Activated naive CD4-positive, alpha-beta T cell treated with Interleukin-2 at 50 U/mL for 16 hours (primary cell): ENCODE measurements at places on chromosomes 11 and 22.

DNA sequence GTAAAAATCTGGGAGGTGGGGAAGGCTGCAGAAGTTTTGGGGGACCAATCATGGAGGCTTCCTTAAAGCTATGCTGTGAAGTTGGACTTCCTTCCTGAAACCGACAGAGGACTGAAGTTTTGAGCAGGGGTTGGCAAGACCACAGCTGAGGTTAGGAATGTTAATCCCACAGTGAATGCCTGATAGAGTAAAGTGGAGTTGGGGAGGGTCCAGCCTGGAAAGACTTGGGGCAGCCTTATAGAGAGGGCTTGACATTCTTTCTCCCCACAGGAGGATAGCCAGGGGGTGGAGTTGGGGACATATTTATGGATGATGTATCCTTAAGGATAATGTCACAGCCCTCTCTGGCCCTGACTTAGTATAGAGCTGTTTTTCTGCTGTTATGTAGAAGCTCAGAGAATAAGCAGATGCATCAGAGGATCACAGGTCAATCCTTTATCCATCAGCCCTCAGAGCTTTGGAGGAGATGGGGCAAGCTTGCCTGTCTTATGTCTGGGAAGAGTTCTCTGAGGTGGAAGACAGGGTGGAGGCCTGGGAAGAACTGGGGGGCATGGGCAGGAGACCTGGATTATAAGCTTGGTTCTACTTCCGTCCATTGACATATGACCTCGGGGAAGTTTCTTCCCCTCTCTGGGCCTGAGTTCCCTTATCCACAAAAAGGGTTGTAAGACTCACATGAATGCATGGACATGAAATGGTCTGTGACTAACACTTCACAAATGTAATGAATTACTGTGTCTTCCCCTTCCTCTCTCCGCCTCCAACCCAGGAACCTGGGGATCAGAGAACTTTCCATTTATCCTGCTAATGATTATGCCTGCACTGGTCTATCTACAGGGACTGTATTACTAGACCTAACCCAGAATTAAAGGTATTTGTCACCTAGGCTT, 317.8 kb downstream of the MIAT start:
- no peak for DNase-seq

DNA sequence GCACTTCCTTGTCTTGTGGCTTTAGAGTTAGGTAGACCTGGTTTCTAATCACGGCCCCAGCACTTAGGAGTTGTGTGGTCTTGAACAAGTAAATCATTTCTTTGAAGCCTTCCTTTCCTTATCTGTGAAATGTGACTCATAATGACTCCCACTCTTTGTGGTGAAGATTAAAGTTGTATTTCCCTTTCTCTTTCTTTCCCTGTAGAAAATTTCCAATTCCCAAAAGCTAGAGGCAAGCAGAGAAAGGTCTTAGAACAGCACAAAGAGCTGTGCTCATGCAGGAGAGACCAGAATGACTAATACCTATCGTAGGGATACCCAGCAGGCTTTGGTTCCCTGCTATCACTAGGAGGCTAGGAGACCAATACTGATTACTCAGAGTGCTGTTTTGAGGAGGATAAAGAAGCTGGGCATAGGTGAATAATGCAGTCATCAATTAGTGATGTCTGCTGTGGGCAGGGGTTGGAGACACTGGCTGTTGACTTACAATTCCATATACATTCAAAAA, 270.7 kb upstream of the SYN3 start:
- no peak for DNase-seq

- no peak for DNase-seq
Measured at GRCh38 chr22:43919106-43919973, 4.3 kb upstream of the PNPLA3 start.

DNA sequence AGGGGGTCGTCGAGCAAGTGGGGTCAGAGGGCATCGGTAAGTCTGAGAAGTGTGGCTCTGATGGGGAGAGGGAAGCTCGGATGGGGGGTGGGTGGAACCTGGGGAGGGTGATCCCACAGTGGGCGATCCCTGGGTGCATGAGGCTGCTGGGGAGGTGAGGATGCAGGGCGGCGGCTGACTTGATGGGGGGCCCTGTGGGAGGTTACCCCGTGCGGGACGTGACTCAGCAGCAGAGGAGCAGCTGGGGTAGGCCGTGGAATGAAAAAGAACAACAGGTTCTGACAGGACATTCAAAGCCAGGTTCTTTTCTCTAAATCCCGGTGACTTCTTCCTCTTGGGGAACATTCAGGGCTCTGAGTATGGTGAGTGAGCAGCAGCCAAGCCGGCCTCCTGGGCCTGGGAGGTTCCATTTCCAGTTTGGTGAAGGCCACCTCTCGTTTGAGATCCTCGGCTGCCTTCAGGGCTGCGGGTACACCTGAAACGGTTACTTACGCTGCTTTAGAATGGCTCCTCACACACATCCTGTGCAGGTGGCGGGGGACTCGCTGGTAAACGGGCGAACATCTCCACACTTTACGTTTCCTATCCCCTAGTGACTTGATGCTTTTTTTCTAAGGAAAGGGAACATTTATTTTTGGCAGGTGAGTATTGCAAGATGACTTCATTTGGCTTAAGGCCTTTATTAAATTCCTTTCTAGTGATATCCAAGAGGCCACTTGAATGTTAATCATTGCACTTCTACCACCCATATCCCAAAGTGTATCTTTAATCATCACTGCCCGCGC, 278.2 kb downstream of the TBC1D22A start:
- no peak for DNase-seq

DNA sequence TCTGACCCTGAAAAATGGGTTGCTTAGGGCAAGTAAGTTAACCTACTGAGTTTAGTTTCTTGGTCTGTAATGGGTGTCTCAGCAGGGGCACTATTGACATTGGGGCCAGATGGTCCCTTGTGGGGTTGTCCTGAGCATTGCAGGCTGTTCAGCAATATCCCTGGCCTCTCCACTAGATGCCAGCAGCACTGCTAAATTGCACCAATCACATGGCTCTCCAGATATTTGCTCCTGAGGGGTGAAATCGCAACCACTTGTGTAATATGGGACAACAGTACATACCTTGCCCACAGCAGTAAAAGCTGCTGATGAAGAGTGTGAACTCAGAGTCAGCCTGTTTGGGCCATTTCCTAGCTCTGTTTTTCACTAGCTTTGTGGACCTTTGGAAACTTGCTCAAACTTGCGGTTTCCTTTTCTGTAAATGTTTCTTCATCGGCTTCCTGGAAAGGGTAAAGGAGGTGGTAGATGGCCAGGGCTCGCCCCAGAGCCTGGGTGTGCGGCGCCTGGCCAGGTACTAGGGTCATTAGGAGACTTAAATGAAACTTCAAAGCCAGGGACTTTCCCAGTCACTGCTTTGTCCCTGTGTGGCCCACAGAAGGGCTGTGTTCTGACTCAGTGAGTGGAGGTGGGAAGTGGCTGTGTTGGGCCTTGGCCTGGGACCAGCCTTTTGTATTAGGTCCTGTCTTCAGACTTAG, 13.0 kb downstream of the NCF4 start:
- peak; percentile 37 for DNase-seq

DNA sequence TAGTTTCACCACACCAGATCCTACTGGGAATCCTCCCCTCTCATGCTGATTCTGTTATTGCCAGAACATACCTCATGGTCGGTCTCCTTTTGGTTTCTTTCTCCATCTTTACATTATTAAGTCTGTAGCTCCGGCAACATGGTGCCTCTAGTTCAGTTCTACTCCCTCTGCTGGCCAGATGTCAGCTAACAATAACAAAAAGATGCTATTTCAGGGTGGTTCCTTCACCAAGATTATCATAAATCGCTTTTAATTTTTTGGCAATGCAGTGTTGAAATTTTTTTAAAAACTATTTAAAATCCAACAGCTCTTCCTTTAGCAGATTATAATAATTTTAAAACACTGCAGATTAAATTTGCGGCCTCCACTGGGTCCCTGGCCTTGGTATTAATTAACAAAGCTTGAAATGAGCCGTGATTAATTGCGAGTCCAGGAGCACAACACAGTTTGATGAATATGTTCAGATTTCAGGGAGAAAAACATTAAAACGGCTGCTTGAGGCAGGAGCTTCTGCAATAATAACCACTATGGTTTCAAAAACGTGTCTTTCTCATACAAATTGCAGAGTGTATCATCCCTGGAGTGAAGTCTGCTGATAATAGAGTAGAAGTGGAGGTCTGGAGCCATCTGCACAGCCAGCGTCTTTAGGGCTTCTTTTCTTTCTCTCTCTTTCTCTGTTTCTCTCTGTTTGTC, 492.9 kb upstream of the KIRREL3 start:
- DNase-seq: no peak

DNA sequence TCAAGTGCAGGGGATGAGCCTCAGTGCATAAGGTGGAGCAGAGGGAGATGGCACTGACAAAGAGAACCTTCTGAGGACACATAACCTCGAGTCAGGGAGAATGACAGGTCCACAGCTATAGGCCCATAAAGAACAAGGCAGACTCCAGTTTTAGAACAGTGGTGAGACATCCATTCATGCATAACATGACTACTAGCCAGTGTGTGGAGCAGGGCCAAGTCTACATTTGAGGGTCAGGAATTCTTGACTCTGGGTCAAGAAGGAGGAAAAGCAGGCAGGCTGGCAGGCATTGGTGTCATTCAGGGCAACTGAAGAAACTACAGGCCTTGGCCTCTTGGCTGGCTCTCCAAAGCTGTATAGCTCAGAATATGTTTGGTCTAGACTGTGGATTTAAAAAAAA, 54.9 kb downstream of the MTNR1B start:
- no peak for DNase-seq

- no peak for DNase-seq
Measured at GRCh38 chr11:69343401-69344321, 49.7 kb downstream of the MYEOV start.

- DNase-seq: no peak
Measured at GRCh38 chr11:45929486-45930030, 7.1 kb downstream of the LARGE2 start.

DNA sequence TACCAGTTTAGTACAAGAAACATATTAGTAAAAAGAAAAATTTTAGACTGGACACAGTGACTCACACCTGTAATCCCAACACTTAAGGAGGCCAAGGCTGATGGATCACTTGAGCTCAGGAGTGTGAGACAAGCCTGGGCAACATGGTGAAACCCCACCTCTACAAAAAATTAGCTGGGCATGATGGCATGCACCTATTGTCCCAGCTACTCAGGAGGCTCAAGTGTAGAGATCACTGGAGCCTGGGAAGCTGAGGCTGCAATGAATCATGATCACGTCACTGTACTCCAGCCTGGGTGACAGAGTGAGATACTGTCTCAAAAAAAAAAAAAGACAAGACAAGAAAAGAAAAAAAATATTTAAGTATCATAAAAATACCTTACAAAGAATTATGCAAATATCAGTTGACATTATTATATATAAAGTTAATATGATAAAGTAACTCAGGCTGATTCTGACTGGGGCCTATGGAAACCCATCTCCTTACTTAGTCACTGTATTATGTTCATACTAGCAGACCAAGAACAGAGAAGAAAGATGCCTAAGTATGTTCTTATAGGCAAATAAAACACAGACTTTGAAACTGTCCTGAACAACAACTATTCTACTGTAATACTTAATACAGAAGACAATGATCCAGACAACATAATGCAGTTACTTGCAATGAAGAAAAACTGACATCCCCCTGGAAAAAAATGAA, 27.3 kb downstream of the FAM168A start:
- no peak for DNase-seq

GRCh38 chr11:119845756-119846155, 116.8 kb upstream of the NECTIN1 start:
- DNase-seq: no peak

- no peak for DNase-seq
Measured at GRCh38 chr11:36333897-36334296, 37.8 kb downstream of the PRR5L start.

GRCh38 chr11:66334605-66335442, 1.4 kb downstream of the RIN1 start:
- no peak for DNase-seq

DNA sequence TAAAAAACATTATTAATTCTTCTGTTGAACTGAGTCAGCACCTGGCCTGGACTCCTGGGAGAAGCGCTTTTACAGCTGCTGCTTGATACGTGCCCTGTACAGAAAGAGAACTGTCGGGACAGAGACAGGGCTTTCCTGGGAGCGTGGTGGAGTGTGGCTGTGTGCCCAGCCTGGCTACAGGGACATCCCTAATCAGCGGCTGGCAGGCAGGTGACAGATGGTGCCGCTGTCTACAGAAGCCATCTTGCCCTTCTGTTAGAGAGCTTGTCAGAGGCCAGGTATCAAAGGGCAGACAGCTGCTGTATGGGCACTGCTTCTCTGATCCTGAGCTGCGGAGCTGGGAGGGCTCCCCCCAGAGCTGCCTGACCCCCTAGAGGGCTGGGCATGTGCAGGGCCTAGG, 361.8 kb downstream of the TENM4 start:
- no peak for DNase-seq

- no peak for DNase-seq
Measured at GRCh38 chr22:31605851-31606585, 56.0 kb downstream of the PISD start.

GRCh38 chr22:46481386-46481785, 56.0 kb downstream of the CELSR1 start:
- no peak for DNase-seq
